ENCODE measurements at places on chromosomes 5 and 9.

GRCh38 chr9:122133984-122134535 lies 25.5 kb downstream of the NDUFA8 start:
- DNase-seq, result no peak

DNA sequence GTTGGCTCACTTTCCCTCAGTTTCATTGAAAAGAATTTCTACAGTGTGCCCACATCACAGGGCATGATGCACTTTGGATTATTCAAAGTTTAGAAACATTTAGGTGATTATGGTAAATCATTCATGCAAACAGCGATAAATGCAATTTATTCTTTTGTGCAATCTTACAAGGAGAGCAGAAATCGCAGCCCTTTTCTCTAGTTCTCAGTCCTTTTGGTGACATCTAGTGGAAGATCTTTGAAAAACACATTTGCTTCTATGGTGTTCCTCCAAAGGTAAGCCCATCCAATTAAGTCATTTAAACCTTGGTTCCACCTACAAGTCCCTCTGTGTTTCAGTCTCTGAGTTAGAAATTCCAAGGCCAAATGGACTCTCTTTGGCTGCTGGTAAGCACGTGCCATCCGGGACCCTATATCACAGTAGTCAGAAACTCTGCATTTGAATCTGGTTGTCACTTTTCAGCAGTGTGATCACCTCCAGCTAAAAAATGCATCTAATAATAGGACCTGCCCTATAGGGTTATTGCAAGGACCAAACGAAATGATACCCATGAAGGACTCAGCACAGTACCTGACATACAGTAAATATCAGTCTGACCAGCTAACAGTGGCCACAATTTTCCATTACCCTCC lies 66.4 kb downstream of the MACROH2A1 start:
- no peak for DNase-seq

DNA sequence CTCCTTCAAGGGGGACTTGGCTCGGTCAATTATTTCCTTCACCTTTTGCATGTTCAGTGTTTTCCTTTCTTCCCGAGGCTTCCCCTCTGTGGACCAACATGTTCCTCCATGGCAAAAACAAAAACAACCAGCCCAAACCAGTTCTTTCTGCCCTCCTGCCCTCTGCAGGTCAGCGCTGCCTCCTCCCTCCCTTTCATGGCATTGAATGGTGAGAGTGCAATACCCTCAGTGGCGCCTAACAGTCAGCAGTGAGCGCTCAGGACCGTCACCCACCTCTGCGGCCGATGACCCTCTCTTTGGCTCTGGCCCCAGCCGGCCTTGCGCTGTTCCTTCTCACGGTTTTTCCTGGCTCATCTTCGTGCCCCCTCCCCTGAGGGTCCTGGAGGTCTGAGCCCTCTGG lies 34.4 kb upstream of the GNE start:
- no peak for DNase-seq

DNA sequence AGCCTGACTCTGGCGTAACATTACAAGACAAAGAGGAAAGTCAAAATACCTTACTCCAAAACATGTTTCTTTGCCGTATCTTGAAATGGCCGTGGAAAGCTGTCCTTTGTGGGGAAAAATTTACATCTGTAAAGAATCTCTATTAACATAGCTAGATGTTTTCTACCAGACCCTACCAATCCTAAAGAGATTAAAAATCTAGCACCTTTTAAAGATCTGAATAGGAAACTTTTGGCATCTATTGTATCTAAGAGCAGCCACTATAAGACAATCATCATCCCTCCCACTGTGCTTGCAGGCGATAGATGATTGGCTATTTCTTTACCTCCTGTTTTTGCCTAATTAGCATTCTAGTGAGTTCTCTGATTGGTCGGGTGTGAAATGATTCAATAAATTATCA lies 82.5 kb upstream of the SNCAIP start:
- DNase-seq, result no peak

- DNase-seq, result no peak
Measured at GRCh38 chr5:89324990-89325389, 442.0 kb upstream of the MEF2C start.

- no peak for DNase-seq
Measured at GRCh38 chr5:128376577-128376976, 161.5 kb downstream of the FBN2 start.

DNA sequence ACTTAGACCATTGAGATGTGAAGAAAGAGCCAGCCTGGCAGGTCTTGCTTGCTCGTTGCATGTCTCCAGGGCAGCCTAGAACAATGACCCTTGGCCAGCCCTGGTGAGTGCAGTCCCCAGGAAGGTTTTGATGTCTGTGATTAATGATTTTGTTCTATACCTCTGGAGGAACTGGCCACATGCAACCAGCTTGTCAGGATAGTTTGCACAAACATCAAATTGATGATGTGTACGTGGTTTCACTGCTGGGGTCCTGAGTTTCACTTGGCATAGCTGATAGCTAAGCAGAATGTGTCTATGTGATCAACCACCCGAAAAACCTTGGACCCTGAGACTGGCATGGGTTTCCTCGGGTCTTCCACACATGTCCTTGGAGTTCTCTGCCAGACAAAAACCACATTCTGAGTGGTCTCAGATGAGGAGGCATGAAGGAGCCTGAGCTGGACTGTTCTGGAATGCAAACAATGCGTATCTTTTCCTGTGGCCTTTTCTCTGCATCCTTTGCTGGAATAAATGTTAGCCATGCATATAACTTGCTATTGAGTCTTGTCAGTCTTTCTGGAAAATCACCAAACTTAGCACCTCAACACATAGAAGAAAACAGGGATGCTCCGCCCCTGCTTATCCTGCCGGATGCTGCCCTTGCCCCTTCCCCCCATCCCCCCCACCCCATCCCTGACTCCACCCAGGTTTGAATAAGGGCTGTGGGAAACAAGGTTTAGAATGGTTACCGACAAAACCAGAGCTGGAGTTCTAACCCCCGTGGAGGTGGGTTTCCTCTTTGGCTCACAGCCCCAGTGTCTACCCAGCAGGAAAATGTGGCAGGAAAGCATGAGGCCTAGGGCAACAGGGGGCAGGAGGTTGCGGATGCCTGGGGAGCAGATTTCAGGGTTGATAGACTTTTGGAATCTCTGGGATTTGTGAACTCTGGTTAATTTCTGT lies 50.1 kb upstream of the ANKRD33B start:
- no peak for DNase-seq

- no peak for DNase-seq
Measured at GRCh38 chr5:84642795-84643194, 258.1 kb upstream of the EDIL3 start.

GRCh38 chr9:129476821-129477611 lies 143.9 kb downstream of the C9orf50 start:
- no peak for DNase-seq

DNA sequence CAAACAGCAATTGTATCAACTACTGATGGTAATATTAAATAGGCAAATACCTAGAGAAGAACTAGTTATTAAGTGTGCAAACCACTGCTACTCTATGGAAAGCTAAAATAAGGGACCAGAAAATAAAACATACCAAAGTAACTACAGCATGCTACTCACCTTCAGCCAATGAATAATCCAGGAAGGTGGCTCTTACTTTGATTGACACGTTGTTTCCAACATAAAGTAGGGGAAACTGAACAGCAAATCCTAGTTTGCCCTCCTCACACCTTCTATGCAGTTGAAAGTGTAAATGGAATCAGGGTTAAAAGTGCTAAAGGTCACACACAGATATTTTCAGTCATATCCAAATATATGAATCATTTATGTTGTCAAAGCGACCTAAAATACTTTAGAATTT lies 5.1 kb upstream of the FST start:
- no peak for DNase-seq

- DNase-seq, result no peak
Measured at GRCh38 chr9:133429641-133430161, 7.5 kb downstream of the ADAMTS13 start.

- DNase-seq, result no peak
Measured at GRCh38 chr5:78691084-78691960, 42.8 kb upstream of the LHFPL2 start.

DNA sequence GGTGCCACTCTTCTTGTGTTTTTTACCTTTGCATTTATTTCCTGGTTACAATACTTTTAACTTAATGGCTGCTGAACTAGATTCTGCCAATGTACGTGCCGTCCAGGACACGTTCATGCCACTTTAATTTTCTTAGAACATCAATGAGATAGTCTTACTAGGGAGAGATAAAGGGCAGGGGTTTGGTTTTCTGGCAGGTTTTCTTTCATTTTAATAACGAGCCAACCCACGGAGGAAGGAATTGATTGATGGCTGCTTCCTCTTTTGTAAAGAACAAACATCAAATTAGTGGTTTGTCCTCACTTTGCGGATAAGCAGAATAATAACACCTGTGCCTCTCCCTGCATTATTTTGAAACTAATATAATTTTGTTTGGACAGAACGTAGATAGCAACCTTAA lies 135.7 kb downstream of the DOCK8 start:
- DNase-seq, result no peak

- no peak for DNase-seq
Measured at GRCh38 chr5:11247224-11247623, 486.2 kb upstream of the DAP start.

DNA sequence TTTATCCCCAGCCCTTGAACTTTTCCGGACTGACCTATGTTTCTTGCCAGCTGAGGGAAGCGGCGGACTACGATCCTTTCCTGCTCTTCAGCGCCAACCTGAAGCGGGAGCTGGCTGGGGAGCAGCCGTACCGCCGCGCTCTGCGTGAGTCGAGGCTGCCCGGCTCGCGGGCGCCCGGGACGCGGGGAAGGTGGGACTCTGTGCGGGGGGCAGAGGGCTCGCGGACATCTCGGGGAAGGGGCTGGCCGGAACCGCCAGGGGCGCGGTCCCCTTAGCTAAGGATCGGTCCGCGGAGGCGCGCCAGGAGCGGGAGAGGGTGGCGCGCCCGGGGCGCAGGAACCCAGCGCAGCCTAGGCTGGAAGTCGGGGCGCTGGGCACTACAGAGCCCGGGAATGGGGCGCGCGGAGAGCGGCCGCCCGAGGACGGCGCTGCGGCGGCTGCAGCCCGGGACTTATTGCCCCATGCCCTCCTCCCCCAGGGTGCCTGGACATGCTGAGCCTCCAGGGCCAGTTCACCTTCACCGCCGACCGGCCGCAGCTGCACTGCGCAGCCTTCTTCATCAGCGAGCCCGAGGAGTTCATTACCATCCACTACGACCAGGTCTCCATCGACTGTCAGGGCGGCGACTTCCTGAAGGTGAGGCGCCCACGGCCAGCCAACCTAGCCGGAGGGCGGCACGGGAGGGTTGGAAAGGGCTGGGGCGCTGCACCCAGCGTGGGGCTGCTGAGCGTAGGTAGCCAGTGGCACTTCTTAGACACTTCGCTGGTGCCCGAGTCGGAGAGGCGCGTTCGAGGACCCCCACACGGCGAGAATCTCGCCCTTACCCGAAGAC lies 922 bp downstream of the CRHBP start:
- no peak for DNase-seq

DNA sequence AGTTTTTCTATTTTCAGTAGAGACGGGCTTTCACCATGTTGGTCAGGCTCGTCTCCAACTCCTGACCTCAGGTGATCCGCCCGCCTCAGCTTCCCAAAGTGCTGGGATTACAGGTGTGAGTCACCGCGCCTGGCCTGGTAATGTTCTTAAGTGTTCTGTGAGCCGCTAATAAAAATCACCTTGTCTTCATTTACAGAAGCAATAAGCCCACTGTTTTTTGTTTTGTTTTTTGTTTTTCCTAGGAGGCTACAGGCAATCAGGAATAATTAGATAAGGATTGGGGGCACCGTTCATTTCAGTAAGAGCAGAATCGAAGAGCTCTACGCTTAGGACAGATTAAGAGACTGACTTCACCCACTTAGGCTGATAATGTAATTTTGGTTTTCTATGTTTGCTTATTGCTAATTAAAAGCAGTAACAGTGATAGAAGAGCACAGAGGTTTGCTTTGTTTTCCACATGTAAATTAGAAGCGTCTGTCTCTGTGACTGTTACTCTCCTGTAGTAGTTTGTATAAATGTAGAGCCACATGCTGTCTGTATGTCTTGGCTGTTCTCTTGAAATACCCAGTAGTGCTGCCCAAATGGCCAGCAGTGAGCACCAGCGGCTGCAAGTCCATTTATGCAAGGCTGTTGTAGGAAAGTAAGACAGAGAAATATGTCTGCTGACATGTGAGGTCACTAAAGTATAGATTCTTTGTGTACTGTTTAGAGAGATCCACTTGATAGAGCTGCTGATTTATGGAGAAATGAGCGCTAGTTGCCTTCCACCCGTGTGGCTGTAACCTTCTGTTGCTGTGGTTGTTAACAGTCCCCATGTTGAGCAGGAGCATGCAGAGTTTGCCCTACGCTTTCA lies 30.5 kb downstream of the TRIO start:
- DNase-seq, result no peak

DNA sequence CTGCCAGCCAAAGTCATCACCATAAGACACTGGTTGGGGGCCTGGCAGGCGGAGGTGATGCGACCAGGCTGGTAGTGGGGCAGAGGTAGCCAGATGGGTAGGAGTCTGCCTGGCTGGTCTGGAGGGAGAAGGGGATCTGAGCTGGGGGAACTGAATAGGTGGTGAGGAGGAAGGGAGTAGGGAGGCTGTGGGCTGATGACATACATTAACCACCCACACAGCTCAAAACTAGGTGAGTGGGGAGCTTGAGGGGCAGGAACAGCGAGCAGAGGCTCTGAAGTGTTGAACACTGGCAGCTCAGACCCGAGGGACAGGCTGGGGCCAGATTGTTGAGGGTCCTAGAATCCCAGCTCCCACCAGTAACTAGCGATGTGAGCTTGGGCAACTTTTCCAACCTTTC lies 81.0 kb downstream of the DAB2IP start:
- no peak for DNase-seq

GRCh38 chr5:84825606-84826005 lies 440.9 kb upstream of the EDIL3 start:
- no peak for DNase-seq

DNA sequence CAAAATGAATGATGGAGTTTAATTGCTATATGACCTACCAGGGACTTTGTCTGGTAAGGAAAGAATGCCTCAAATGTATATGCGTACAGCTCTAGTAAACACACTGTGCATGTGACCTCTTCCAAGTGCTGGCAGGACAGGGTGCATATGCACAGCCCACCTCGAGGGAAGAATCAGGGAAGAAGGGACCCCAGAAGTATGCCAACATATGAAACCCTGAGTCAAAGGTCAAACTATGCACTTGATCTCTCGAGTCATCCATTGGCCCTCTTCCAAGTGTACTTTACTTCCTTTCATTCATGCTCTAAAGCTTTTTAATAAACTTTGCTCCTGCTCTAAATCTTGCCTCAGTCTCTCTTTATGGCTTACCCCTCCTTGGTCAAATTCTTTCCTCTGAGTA lies 804.6 kb upstream of the COX7C start:
- no peak for DNase-seq

All from T-helper 9 cell (primary cell).